ENCODE measurements at places on chromosomes 3 and 15.

- DNase-seq = no peak
These were observed 231.8 kb downstream of the RBMS3 start for GRCh38 chr3:29512641-29513040.

GRCh38 chr3:60803216-60804173 is 447.8 kb downstream of the FHIT start:
- DNase-seq = no peak

DNA sequence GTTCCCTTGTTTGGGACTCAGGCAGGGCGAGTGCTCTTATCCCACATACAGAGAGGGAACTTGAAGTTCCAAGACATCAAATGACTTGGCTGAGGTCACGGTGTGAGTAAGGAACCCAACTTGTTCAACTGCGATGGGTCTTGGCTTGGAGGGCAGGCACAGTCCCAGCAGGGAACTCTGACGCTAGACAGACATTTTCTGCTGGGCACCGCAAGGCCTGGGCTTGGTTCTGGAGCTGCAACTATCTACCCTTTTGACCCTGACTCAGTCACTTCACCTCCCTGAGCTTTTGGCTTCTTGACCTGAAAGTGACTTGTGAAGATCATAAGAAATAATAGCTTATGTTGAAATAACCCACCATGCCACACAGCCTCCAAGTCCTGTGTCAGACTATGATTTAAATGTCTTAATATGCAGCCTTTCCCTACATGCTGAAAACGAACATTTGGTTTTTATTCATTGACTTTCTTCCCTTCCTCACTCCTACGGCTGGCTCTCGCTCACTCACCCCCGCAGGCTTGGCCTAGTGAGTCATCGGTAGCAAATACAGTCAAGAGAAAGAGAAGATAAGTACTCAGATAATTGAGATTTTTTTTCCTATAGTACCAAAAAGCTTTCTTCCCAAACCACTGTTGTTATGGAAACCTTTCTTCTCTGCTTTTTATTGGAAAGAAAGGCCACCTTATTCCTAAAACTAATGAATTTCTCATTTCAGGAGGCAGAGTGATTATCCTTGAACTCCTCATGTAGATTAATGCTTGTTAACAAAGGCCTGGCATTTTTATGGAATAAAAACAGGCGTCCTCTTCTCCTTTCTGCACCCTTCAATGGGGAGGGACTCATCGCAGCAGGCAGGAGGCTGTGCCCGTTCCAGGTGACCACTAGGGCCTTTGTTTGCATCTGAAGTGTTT is 178.4 kb downstream of the ATP10A start:
- no peak for DNase-seq

- no peak for DNase-seq
These were observed 31.7 kb downstream of the LIMD1 start for GRCh38 chr3:45626096-45626887.

GRCh38 chr3:184583578-184584451 is 22.2 kb downstream of the EPHB3 start:
- DNase-seq = no peak

DNA sequence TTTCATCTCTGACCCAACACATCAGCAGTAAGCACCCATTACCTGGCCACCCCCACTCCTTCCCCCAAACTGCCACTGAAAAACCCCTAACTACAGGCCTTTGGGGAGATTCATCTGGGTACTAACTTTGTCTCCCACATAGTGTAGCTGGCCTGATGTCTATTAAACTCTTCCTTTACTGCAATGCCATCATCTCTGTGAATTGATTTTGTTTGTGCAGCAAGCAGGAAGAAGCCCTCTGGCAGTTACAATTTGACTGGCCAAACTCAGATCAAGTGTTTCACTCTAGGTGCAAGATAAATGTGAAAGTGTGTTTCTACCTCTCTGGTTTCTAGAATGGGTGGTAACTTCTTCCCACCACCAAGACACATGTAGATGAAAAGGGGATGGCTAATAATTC is 26.7 kb upstream of the OR5K4 start:
- no peak for DNase-seq

- DNase-seq = no peak
These were observed 120.9 kb upstream of the PFN2 start for GRCh38 chr3:150091626-150092025.

DNA sequence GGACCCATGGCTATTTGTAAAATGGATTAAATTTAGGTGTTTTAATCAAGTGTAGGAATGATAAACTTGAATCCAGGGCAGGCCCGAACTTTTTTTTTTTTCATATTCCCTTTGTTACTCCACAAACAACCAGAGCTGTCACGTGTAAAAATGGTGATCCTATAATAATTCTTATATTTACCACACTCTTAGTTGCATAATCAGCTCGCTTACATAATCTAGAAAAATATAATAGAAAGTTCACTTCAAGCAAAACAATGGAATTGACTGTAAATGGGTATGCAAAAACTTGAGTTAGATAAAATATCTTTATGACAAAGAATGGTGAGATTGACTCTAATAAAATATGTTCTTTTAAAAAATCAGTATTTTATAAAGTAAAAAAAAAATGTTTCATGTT is 2.1 kb upstream of the PAQR9 start:
- DNase-seq = no peak

DNA sequence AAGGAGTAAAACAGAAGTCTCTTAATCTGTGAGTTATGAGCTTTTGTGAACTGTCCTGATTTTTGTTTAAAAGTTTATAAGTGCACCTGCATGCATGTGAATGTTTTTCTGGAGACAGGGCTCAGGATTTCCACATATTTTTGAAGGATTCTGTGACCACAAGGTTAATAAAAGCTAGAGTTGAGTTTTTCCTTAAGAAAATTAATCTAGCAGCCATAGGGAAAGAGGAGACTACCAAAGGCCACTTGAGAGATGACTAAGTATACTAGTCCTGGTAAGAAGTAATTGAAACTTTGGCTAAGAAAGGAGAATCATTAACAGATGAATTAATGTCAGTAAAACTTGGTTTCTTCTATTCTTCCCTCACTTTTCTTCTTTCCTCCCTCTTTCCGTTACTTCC is 176.8 kb upstream of the EPHA3 start:
- DNase-seq = no peak

GRCh38 chr3:108338901-108339545 is 42.7 kb downstream of the HHLA2 start:
- DNase-seq = no peak

DNA sequence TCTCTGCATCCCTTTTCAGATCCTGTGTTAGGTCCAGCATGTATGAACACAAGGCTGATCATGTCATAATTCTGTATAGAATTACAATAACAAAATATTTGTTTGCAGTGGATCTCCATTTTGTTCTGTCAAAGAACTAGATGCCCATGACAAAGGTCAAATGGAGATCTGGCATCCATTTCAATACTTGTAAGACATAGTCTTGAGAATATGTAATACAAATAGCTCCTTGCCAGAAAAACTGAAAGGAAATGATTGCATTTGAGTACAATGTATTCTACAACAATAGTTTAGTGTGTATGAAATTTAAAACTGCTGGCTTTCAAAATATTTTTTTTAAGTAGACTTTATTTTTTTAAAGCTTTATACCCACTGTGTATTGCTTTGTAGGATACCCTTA is 101.1 kb downstream of the CMSS1 start:
- DNase-seq = no peak

GRCh38 chr3:156635034-156635433 is 39.4 kb upstream of the TIPARP start:
- no peak for DNase-seq

DNA sequence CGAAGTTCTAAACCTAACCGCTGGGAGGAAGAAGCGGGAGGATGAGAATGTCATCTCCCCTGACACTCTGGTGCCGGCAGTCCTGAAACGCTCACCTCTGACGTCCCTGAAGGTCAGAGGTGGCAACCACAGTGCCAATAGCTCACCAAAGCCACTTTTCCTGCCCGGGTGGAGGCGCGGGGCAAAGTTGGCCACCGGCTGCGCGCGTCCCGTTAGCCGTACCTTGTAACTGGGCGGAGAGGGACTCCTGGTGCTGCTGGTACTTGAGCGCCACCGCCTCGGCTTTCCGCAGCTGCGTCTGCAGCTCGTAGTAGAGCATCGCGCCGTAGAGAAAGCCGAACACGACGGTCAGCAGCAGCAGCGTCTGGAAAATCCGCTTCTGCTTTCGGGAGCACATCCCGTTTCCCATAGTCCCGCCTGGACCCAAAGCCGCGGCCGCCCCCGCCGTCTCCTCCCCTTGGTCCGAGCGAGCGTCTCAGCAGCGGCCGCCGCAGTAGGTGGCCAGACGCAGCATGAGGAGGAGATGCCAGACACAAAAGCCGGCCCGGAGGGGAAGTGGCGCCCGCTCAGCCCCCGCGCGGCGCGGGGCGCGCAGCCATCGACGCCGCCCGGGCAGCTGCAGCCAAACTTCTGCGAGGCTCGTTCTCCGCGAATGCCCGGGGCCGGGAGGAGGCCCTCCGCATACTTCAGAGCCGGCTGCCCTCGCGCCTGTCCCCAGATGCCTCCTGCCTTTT is 680 bp downstream of the GOLIM4 start:
- DNase-seq = no peak

GRCh38 chr3:11671648-11672100 is 28.0 kb upstream of the VGLL4 start:
- no peak for DNase-seq

DNA sequence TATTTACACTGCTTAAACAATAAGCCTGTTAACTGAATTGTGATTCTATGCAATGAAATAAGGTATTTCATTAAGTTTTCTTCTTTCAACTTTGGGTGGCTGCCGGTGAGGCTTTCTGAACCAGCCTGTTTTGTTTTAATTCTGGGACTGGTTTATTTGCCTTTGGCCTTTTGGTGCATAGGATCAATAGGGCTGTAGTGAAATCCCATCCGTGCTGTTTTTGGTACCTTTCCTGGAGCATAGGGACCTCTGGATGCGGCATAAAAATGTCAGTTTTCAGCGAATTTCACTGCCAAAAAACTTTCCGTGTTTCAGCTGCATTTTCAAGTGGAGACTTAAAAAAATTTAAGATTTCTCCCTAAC is 514 bp downstream of the PLS1 start:
- no peak for DNase-seq

- DNase-seq = no peak
These were observed 77.5 kb downstream of the IGF1R start for GRCh38 chr15:98725874-98726273.

DNA sequence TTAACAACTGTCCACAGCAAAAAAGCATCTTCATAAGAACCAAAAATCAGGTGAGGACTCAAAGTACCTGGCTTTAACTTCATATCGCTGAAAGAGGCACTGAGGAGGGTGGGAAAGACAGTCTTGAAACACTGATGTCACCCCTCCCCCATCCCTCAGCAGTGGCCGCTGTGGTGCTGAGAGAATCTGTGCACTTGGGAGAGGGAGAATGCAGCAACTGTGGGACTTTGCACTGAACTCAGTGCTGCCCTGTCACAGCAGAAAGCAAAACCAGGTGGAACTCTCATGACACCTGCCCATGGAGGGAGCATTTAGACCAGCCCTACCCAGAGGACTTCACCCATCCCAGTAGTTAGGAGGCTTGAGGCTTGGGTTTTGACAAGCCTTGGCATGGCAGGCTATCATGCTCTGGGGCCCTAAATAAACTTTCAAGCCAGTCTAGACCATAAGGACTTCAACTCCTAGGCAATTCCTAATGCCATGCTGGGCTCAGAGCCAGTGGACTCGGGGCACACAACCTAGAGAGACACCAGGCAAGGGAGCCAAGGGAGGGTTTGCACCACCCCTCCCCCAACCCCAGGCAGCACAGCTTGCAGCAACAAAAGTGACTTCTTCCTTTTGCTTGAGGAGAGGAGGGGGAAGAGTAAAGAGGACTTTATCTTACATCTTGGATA is 6.1 kb upstream of the ZSCAN2 start:
- no peak for DNase-seq

GRCh38 chr3:29585368-29585767 is 304.5 kb downstream of the RBMS3 start:
- DNase-seq = no peak

DNA sequence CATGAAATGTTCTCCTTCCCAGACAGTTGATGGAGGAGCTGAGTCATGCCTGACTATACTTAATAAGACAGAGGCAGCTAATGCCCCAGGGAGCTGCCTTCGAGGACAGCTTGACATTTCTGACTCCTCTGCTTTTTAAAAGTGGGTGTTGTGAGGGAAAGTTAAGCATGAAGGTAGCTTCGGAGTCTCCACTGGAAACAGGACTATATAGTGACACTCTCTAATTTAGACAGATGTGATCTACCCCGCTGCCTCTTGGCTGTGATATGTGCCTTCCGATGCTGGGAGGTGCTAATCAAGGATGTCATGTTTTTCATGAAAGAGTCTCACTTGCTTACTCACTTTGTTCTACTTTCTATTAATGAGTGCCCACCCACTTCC is 72.7 kb downstream of the IL1RAP start:
- no peak for DNase-seq

DNA sequence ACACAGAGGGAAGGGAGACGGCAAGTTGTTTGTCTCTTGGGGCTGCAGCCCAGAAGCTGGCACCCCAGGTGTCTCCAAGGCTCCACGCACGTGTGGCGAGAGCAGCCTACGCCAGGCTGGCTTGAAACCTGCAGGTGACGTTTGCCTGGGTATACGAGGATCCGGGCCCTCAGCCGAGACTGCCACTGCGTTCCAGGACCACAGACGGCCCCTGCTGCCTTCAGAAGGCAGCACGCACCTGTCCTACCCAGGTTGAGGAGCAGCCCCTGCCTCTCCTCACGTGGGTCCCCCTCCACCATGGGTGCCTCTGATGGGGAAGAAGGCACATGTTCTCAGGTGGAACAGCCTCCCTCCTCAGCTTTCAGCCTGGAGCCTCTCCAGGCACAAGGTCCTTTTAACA is 75.3 kb upstream of the PRR20G start:
- DNase-seq = no peak

DNA sequence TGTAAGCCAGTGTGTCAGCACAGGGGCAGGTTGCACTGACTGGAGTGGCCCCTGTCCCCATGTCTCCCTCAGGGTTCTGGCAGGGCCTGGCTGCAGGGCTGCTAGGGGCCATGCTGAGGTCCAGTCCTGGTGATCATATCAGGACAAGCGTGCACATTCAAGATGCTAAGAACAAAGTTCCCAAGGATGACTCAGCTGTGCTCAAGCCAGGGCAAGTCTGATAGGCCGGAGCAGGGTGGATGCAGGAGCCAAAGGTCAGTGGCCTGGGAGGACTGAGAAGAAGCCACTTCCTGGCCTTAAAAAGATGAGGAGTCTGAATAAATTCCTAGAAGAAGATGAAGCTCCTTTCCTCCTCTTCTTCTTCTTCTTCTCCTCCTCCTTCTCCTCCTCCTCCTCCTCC is 353.2 kb downstream of the AGBL1 start:
- no peak for DNase-seq

- no peak for DNase-seq
These were observed 642.4 kb downstream of the GOLGA6L6 start for GRCh38 chr15:19899021-19899824.

- no peak for DNase-seq
These were observed 69.7 kb downstream of the USF3 start for GRCh38 chr3:113626503-113627371.

DNA sequence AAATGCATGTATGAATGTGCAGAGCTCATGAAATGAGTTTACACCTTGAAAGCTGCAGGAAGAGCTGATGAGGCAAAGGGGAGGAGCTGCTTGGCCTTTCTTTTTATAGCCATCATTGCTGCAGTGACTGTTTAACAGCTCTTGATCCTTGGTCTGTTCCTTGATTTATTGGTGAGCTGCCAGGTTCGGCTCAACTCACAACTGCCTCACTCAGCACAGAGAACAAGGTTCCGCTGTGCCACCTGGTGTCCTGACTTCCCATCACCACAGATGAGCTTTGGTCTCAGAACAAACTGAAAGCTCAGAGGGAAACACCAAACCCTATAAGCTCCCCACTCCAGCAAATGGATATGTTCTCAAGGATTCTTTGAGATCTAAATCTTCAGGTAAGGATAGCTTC is 626.1 kb downstream of the MAGI1 start:
- DNase-seq = no peak

- no peak for DNase-seq
These were observed 615.1 kb upstream of the KCNMB2 start for GRCh38 chr3:177921153-177921552.

All from stimulated activated CD8-positive, alpha-beta memory T cell treated with anti-CD3 and anti-CD28 coated beads, Interleukin-4, amount 100 ng/mL, for 4 hours (primary cell).